ENCODE measurements at places on chromosomes 12 and 14.

- DNase-seq, result no peak
These were observed 45.4 kb upstream of the GZMB start for GRCh38 chr14:24679248-24679961.

- peak; percentile 93 for DNase-seq
These were observed 101.7 kb upstream of the CLEC14A start for GRCh38 chr14:38357557-38357956.

DNA sequence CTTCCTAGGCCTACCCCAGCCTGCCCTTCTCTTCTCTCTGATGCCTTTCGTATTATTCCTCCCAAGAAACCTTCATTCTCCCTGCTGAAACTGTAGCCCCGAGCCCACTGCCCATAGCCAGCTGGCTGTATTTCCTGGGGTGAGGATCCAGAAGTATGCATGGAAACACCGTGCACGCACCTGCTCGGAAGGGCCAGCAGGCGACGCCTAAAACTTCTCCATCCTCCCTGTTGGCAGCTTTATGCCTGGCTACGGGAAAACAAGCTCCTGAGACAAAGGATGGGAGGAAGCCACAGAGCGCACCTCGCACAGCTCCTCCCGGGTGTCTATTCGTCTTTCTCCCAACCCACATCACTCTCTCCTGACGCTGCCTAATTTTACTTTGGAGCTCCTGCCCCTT is 69.0 kb upstream of the CAPRIN2 start:
- no peak for DNase-seq

- DNase-seq, result no peak
These were observed 7.4 kb upstream of the TEX22 start for GRCh38 chr14:105390849-105391500.

DNA sequence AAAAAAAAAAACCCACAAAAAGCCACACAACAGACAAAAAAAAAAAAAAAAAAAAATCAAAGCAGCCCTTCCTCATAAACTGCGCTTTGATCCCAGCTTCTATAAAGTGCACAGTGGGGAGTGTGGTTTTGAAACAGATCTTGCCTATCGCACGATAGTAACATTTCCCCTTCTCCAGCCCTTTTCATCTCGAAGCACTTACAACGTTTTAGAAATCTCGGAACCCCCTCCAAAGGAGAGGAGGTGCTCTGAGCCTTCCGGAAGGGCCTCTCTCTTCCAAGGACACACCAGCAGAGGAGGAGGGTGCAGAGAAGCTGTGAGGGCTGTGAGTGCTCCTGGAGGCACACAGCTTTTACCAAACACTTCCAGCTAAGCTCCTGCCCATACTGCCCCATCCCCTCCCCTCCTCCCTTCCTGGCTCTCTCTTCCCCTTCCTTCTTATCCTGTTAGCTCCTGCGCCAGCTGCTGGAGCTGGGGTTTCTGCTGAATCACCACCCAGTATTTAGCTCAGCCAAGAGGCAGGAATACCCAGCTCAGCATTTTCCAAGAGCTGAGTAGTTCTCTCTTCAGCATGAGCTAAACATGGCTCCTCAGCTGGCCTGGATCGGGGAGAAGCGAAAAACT is 28.4 kb downstream of the SLC7A8 start:
- DNase-seq, result peak; percentile 79

- DNase-seq, result no peak
These were observed 7.2 kb upstream of the NAA30 start for GRCh38 chr14:57383125-57383745.

DNA sequence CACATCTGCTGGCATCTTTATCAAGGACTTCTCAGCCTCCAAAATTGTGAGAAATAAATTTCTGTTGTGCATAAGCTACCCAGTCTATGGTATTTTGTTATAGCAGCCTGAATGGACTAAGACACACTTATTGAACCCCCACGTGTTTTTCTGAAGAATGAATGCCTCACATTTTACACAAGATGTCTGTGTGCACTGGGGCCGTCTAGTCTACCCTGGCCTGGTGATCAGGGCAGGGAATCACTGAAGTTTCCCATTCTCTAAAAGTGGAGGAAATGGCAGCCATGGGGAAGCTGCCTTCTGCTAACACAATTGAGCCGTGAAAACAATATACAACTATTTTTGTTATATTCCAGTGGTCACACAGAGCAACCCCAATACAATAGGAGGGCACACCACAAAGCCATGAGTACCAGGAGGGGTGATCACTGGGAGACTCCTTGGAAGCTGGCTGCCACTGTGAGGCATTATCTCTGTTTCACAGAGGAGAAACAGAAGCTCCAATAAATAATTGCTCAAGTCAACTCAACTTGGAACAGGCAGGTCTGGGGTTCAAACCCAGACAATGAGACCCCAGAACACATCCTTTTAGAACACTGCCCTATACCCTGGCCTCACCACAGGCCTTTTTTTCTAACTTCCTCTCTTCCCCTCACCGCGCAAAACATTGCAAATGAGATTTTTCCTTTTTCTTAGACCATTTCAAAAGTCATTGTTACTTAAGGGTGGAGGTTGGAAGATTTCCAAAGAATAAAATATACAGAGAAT is 18.3 kb upstream of the LTA4H start:
- DNase-seq, result no peak

GRCh38 chr12:68290126-68290525 is 36.7 kb upstream of the IL22 start:
- no peak for DNase-seq

DNA sequence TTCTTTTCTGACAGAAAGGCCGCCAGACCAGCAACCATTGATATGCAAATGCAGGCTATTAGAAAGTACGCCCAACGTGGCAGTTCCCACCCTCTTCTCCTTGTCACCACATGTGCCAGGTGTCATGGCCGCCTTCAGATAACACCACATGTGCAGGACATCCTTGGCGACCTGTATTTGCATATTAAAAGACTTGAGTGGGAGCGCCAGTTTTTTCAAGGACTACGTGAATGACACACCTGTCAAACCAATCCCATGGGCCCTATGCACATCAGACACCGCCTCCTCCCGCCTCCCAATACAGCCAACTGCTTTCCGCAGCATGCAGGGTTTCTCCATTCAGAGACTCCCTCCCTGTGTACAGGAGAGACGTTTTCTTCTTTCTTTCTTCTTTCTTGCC is 318.6 kb upstream of the FAR2 start:
- no peak for DNase-seq
